HT-29 (cell line): ENCODE measurements at places on chromosomes 5 and 9. TPM values are rescaled to one million over a fixed set of nuclear protein-coding genes. Genes with fewer than 3 reads are reported as not detected.

GRCh38 chr5:7066471-7067235, 329.3 kb upstream of the ADCY2 start:
- DNase-seq: no peak

DNA sequence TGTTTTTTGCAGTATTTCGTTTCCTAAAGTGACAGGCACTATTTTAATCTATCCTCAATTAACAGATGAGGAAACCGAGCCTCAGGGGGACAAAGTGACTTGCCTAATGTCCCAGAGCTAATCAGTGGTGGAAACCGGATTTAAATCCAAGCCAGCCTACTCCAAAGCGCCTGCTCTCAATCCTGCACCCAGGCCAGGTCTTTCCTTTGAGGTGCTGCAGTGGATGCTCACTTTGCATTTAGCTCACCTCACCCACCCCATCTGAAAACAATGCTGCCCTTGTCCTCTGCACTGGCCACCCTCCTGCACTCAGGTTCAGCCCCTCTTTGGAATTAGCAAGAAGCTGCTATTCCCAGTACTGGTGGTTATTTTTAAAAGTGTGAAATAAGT, 16.0 kb downstream of the ANGPTL2 start:
- no peak for DNase-seq

The KIF27 gene
- total RNA-seq: 0.20 and 0.37 TPM in 2 replicates

DNA sequence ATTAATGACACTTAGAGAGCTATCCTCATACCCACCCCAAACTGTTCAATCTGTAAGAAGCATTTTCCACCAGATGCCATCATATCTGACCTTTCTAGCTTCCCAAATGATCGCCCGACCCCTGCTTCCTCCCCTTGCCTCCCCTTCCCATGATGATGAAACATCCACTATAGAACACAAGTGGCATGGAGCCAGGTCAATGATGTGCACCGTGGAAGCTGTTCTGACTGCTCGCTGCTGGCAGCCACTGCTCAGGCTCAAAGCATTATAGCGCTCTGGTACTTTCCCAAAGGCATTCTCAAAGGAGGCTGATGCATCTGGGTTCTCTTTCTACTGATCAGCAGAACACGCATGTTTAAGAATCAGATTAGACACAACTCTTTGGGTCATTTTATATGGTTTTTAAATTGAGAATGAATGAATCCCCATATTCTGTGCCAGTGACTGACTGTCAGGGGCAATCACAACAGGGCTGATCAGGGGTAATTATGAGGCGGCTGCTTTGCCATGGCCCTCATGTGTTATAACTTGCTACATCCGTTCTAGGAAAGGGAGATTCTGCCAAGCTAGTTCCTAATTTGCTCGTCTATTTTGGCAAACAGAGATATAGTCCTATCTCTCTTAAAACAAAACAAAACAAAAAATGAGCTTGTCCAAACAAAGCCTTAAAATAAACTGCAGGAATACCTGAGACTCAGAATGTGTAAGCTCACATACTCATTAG, 343.7 kb downstream of the ENC1 start:
- DNase-seq: no peak

GRCh38 chr9:136975644-136976043, 1.7 kb upstream of the PTGDS start:
- DNase-seq: no peak

DNA sequence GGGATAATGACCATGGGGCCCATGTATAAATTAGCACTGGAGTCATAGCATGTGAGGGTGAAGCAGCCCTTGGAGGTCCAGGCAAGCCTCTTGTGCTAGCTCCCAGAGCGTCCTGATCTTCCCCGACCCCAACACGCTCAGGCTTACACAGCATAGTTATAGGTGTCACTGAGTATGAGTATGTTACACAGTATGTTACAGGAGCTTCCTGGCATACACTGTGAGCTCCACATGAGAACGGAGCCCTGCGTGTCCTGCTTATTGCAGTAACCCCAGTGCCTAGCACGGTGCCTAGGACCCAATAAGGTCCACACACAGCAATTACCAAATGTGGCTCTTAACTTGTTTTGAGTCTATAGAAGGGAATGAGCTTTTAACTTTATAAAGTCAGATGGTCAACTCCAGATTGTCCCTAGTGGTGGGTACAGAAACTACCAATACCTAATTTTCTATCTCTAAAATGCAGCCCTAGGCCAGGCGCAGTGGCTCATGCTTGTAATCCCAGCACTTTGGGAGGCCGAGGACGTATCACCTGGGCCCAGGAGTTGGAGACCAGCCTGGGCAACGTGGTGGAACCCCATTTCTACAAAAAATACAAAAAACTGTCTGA, 64.1 kb downstream of the PLAC8L1 start:
- DNase-seq: peak; percentile 37

The IFNK gene
- not detected in 2 replicates for total RNA-seq

DNA sequence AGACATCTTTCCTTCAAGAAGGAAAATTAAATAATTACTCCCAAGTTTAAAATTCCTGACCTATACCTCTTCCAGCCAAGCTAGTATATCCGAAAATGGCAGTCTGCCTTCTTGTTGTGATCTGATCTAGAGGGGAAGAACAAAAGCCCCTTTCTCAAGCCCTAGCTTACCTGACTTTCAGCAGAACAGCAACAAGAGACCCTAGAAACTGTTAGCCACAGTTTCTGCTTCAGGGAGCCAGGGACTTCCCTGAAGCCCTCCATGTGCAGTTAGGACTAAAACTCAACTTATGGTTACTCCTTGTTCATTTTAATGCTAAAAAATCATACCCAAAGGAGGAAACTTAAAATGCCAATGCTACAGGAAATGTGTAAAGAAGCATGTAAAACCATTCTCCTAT, 366.7 kb upstream of the CTNND2 start:
- no peak for DNase-seq

GRCh38 chr9:132547436-132547835, 35.0 kb upstream of the BARHL1 start:
- no peak for DNase-seq

The LECT2 gene
- not detected in 2 replicates for total RNA-seq

DNA sequence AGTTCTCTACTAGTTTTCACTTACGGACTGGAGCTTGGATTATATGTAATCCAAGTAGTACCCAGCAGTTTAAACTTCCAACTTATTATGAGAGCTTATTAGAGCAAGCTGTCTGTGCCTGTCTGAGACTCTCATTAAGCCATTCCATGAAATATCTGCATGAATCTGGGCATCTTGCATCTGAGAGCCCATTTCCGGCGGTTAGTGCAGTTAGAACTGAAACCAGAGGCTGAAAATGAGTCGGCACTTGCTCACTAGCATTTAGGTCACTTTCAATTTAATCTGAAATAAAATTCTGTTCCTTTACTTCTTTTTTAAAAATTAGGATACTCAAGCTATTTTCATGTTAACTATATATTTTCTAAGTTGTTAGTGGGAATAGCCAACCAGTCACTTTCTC, 102.2 kb downstream of the MEGF10 start:
- DNase-seq: no peak

The TEX48 gene
- total RNA-seq: not detected in 2 replicates

DNA sequence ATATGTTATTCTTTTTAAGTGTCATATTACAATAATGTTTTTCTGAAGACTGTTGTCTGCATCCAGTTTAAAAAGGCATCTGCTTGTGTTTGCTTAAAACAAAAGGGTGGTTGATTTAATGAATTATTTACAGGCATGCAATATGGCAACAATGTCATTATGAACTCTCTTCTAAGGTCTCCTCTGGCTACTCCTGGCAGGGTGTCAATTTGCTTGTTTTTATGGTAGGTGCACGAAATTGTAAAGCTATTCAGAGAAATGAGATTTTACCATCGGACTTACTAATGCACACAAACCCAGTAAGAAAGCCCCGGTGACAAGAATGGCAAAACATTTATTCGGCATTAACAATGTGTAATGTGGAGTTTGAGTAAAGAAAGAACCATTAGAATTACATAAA, 539.8 kb upstream of the ZNF608 start:
- peak; percentile 2 for DNase-seq

DNA sequence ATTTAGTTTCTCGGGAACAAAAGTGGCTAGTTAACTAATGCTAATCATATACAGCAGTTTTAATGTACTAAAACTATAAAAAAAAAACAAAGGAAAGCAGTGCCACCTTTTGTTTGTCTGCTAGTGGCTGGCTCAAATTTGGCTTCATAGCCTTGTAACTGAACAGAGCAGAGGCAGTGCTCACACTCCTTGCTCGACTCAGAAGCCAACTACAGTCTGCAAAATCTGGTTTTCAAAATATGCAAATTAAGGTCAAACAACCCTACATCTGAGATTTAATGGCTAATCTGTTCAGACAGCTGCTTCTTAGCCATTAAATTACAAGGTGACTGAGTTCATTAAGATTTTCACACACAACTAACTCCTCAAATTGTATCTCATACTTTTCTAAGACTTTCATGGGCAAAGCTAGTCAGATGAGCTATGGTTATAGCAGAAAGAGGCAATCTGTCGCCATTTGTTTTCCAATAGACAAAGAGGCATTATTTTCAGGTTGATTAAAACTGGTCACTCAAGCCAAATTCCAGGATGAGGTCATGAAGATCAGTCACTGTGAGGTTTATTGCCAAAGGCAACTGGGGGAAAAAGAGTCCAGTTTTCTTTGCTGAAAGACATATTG, 56.8 kb upstream of the EPB41L4A start:
- DNase-seq: no peak

DNA sequence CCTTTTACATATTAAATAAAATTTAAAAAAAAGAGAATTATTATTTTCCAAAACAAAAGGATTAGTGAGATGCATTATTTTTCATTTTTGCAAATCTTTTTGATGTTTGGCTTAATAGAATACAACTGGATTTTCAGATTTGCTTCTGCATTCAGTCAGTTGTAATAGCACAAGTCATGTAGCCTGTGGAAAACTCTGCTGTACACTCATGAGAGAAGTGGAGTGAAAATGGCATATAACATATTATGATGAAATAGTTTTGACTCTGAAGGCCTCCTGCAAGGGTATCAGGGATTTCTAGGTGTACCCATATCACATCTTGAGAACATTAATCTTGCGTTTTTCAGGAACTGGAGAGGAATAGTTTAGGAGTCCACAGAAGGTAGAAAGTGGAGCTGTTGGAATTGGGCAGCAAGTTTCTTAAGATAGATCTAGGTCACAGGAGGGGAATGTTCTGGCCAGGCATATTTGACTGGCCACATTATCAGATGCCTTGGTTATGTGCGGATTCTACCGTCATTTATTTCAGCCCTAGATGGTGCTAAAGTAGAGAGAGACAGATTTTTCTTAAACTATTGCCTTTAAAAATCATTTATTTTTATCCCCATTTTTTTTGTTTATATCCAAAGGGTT, 16.4 kb downstream of the LNPEP start:
- DNase-seq: no peak

DNA sequence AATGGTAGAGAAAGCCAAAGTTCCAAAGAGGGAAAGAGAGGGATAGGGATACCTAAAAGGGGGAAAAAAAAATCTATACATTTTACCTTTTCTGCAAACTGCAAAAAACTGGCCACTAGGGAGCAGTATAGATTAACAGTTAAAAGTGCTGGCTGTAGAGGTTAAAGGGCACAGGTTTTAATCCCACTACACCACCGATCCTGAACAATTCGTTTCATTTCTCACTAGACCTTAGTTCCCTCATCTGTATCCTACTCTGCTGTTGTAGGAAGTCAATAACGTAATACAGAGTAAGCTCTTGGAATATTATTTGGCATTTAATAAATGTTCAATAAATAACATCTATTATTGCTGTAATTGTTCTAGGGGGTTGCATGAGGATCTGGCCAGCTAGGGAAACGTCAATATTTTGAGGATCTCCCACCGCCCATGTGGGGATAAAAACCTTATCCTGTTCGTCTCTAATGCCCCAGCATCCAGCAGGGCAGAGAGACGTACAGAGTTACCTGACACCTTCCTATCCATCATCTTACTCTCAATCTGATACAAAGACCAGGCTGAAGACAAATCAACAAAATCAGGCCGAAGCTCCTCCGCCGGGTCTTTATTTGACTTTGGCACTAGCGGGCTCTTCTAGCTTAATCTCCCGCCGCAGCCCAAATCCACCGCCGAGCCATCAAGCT, 757 bp downstream of the CDC26 start:
- DNase-seq: peak; percentile 83

The IL3 gene
- not detected in 2 replicates for total RNA-seq

The ADGRV1 gene
- total RNA-seq: 0.18 and 0.42 TPM in 2 replicates

GRCh38 chr9:109972026-109972882, 192.3 kb downstream of the PALM2AKAP2 start:
- no peak for DNase-seq

The GDA gene
- 34.1 and 45.4 TPM in 2 replicates for total RNA-seq

DNA sequence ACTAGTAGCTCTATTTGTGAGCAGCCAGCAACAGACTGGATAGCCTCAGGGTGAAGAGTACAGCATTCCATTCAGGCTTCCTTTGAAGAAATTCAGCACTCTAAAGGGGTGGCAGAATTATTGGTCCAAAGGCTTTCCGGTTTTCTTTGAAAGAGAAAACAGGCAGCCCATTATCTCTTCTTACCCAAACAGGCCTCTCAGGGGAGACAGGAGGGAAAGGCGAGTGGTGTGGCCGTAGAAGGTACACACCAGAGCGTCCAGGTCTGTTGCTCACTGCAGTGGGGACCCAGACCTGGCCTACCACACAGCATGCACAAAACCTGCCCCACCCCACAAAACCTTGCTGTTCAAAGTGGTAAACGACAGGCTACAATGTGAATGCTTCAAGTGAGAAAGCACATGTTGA, 83.3 kb downstream of the ZNF608 start:
- no peak for DNase-seq

The SLC36A3 gene
- not detected in 2 replicates for total RNA-seq

DNA sequence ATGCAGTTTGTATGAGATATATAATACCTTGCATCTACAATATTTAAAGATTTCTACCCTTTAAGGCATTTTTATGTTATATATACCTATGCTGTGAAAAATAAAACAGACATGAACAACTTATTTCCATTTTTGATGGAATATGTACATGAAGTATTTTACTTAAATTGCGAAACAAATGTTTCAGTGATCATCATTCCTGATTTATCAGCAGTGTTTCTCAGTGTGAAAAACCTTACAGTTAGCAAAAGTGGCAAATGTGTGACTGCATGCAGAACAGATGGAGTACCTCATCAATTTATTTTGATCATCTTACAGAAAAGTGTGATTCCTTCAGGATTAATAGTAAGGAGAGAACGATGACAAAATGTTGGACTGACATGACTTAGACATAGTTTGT, 43.1 kb downstream of the PRR16 start:
- no peak for DNase-seq

GRCh38 chr9:109923806-109924205, 143.8 kb downstream of the PALM2AKAP2 start:
- DNase-seq: no peak

DNA sequence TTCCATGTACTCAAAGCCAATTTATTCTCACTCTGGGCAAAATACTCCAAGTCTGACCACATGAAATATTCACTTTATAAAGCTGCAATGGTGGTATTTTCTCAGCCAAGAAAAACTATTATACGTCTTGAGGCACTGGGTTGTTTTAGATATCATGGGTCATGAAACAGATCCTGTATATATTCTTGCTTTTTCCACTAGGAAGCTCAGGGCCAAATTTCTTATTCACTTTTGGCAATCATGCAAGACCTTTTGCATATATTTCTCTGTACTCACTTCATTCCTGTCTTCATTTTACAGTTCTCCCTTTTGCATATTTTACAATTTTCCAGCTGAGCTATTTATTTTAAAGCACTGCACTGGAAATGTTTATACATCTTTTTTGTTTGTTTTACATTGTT, 49.8 kb downstream of the GABBR2 start:
- DNase-seq: no peak

The GFPT2 gene
- total RNA-seq: 0.10 TPM in 1 of 2 replicates, not detected in the other

The PIP5KL1 gene
- total RNA-seq: 1.2 and 3.8 TPM in 2 replicates

The IL4 gene
- not detected in 2 replicates for total RNA-seq

- DNase-seq: no peak
Measured at GRCh38 chr9:127132375-127132774, 9.9 kb upstream of the ANGPTL2 start.

The CER1 gene
- total RNA-seq: not detected in 2 replicates

The PCDHB15 gene
- 0.05 and 0.20 TPM in 2 replicates for total RNA-seq

The NDUFS4 gene
- 62.4 and 68.0 TPM in 2 replicates for total RNA-seq

The GKAP1 gene
- 0.74 TPM in 1 of 2 replicates, not detected in the other for total RNA-seq
